ENCODE measurements at places on chromosomes 13 and 19.
A peak's percentile ranks its signal among the peaks of the same experiment; 100 is the strongest.

GRCh38 chr19:3833578-3834348 is 35.1 kb downstream of the ZFR2 start:
- DNase-seq, result no peak

DNA sequence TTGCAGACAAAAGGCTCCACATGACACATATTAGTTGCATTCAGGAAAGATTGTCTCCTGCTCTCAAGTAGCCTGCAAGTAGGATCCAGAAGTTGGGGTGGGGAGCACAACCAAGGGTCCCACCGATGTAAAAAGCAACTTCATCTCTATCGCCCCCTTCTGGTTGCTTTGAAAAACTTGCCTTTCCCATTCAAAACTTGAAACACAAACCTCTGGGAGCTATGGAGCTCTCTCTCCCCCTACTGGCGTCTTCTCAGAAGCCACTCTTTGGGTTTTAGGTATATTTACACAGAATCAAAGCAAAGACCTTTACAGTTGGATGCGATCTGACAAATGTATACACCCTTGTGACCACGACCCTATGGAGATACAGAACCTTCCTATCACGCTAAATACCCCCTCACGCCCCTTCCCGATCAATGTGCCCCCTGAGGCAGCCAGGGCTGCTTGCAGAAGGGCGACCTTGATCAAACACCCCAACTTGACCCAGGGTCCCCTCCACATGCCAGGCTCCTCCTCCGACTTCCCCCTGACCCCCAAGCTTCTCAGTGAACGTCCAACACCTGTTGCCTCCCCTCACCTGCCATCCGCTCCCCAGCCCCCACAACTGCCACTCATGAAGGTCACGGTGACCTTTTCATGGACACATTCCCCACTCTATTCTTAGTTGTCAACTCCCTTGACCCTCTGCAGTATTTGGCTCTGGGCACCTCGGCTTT is 10.1 kb downstream of the NOSIP start:
- DNase-seq, result peak; percentile 62

- no peak for DNase-seq
These were observed 4.7 kb downstream of the DCAF15 start for GRCh38 chr19:13957051-13957450.

DNA sequence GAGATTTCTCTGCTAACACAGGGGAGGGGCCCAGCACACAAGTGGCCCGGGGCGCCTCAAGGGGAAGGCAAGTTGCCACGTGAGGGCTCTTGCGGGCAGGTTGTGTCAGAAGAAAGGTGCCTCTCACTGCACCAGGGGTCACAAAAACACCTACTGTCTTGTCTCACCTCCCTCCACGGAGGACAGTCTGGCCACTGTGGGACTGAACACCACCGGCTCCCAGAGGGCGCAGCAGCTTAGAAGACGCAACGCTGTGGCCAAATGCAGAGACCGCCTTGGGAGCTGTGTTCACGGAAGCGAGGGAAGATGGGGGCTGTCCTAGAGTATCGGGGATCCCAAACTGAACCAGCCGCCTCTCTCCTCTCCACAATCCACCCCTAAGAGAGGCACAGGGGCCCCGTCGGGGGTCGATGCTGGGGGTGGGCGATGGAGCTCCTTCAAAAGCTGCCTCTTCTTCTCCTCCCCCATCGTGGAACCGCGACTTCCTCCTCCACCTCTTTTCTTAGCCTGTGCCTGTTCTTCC is 177.5 kb downstream of the FOXO1 start:
- DNase-seq, result no peak

GRCh38 chr13:108924541-108924940 is 295.1 kb downstream of the MYO16 start:
- no peak for DNase-seq

DNA sequence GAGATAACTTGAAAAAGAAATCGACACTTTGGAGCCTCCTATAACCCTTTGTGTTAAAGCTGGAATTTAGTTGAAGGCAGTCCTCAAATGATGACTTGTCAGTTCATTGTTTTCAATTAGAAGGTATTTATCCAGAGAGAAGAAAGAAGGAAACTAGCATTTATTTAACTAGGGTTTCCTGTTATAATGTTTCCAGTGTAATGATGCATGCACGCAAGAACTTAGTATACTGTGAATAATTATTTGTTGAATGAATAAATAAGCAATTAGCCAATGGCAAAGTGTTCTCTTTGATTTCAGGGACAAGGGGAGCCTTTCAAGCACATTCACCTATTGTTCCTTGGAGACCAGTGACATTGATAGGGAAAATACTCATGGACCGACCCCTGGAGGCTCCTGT is 307.4 kb downstream of the KLF5 start:
- DNase-seq, result no peak

GRCh38 chr19:34215006-34215665 is 39.2 kb upstream of the GARRE1 start:
- DNase-seq, result no peak

DNA sequence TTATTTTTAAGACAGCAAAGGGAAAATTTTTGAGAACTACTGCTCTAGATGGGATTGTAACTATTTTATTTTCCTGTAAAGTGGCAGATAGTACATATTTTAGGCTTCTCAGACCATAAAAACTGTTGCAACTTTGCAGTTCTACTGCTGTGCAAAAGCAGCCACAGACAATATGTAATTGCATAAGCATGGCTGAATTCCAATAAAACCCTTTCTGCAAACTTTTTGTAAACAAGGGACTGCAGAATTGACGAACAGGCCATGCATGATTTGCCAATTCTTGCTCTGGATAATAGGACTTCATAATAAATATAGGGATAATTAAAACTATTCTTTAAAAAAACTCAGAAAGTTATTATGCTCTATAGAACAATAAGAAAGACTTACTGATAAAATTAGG is 149.1 kb downstream of the SLITRK5 start:
- DNase-seq, result no peak

DNA sequence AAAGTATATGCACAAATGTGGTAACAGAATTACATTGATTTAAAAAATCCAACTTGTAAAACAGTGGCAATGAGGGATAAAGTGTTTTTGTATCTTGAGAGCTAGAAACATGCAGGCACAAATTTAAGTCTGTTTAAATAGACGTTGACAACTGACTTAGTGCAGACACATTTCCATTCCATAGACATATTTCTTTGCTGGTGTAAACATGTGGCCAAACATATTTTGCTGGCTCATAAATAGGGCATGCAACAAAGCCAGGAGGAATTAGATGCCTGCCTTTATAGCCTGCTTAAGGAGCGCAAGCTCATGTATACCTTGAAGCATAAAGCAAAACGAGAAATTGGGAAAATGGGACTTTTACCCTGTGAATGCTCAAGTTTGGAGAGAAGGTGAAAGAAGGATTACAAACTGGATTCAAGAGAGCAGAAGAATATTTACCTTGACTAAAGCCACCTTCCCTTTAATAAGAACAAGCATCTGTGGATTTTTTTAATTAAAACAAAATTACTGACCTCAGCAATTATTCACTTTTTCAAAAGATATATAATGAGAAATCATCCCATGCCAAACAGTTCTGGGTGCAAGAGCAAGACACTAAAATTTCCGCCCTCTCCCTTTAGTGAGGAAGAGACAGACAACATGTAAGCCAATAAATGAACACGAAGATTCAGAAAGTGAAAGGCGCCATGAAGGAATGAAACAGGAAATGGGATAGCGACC is 71.0 kb downstream of the DCT start:
- DNase-seq, result no peak

DNA sequence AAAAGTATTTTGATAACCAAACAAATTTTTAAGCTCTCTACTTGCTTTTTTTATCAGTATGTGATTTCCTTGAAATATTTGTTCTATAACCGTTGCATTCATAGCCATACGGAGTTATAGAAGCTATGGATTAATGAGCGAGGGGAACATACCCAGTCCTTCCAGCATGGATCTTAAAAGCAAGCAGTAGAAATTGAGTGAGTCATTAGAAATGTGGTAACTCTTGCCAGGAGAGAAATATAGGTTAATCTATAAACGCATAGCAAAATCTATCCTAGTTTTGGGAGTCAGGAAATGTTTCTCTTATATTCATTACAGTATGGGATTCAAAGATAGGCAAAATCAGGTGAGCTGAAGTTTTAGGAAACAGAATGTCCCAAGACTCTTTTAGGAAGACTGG is 507.4 kb downstream of the DACH1 start:
- DNase-seq, result no peak

DNA sequence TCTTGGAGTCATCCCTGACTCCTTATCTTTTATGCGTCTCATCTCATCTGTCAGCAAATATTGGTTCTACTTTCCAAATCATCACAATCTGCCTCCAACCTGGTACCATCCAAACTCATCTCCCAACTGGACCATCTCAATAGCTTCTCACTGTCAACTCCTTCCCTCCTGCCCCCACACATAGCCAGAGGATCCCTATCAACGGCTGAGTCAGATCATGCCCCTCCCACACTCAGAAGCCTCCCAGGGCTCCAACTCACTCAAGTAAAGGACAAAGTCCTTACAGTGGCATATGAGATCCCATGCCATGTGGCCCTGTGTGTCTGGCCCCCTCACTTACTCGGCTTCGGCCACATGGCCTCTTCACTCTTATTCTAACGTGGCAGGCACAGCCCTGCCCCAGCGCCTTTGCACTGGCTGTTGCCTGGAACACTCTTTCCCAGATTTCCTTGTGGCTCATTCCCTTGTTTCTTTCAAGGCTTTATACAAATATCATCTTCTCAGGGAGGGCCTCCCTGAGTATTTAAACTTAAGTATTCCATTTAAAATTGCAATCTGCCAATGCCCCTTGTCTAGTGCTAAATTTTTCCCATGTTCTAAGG is 4.3 kb downstream of the SPRED3 start:
- no peak for DNase-seq

DNA sequence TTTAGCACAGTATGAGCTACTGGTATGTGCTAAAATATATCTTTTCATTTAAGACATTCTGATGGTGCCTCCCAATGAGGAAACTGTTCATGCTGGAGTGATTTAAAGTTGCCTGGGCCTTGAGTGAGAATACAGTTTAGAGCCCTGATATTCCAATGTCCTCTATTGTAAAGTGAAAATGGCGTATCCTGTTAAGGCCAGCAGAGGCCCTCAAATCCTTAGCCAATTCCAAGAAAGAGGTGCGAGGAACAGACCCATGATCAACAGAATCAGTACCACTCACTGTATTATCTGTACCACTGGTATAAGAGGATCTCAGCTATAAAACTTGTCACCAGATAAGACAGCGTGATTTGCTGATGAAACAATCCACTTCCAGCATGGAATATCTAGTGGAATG is 273.1 kb upstream of the SLITRK5 start:
- DNase-seq, result no peak

- no peak for DNase-seq
These were observed 386.6 kb downstream of the PCDH20 start for GRCh38 chr13:61029064-61029463.

GRCh38 chr13:43494206-43494605 is 292.6 kb downstream of the ENOX1 start:
- DNase-seq, result no peak

- DNase-seq, result no peak
These were observed 3.8 kb upstream of the SLC7A9 start for GRCh38 chr19:32873247-32873959.

DNA sequence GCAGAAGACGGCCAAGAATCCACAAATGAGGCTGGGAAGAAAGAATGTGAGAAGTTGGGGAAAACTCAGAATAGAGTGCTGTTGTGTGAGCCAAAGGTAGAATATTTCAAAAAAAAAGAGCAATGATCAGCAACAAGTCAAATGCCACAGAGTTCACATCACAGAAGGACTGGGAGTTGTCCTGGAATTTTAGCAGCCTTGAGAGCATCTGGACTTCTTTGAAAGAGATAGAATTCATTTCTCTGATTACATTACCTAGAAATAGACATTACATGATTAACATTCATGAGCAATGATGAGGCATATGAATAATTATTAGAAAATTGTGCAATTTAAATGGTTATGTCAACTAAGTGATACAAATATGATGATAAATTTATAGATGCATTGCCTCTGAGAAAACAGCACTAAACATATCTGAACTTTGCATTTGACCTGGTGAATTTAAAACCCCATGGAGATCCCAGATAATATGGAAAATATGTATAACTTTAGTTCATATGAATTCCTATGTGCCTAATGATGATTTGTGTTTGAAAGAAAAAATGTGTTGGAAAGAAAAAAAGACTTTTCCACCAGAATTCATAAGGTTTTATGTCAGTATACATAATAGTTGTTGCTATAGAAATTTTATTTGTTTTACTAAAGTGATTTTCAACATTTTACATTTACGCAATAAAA is 186.2 kb downstream of the POSTN start:
- no peak for DNase-seq

GRCh38 chr13:51064753-51065152 is 46.3 kb downstream of the C13orf42 start:
- DNase-seq, result no peak

DNA sequence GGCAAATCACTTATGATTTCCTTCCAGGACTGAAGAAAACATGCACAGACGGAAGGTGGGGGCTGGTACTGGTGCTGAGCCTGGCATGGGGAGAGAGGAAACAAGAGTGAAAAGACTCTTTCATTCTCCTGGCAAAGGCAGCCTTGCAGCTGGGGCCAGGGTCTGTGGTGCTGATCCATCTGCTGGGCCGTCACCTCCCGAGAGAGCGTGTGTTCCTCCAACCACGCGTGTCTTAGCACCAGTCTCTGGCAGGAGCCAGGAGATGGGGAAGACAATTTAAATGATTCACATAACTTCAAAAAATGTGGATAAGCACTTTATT is 23.9 kb upstream of the SPART start:
- DNase-seq, result no peak

- no peak for DNase-seq
These were observed 112.9 kb downstream of the IRS2 start for GRCh38 chr13:109673477-109673876.

- DNase-seq, result peak; percentile 62
These were observed 12.6 kb downstream of the XRCC1 start for GRCh38 chr19:43562698-43563241.

DNA sequence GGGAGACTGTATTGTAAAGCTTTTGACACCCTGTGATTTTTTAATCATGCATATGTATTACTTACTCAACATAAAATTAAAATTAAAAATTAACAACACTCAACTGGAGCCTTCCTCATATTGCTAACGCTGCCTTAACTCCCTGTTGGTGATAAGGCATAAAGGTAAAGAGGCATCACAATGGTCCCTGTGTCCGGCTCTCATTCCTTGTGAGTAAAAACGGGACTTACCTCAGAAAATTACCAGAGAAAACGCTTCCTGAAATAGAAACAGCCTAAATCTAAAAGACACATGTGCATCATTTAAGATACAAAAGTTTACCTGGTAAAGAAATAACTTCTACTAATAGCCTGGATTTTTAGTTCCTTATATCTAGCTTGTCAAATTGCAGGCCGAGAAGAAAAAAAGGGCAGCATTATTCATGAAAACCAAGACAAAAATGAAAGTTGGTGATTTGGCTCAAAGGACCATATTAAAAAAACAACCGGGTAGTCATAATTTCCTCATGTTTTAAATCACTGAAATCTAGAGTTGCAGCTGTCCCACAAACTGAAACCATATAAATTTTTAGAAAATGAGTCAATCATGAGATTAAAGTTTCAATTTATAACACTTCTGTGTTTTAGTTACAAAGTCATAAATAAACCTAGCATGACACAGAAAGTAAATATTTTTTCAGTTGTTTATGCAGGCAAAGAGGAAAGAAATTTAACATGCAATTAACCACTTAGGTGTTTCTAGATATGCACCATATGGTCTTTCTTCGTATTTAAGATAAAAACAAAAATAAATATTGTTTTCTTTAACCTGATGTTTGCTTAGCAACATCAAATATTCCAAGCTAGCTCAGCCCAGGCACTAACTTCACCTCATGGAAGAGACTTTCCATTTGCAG is 94.7 kb downstream of the MIPEP start:
- DNase-seq, result no peak

GRCh38 chr13:32135655-32136054 is 104.1 kb downstream of the FRY start:
- no peak for DNase-seq

- DNase-seq, result no peak
These were observed 94.8 kb downstream of the SOX1 start for GRCh38 chr13:112161521-112162301.
